SK-MEL-5 (cell line): ENCODE measurements at places on chromosomes 12 and 14.

GRCh38 chr14:73723797-73724661 lies 9.8 kb upstream of the PNMA1 start:
- DNase-seq = peak; percentile 95

DNA sequence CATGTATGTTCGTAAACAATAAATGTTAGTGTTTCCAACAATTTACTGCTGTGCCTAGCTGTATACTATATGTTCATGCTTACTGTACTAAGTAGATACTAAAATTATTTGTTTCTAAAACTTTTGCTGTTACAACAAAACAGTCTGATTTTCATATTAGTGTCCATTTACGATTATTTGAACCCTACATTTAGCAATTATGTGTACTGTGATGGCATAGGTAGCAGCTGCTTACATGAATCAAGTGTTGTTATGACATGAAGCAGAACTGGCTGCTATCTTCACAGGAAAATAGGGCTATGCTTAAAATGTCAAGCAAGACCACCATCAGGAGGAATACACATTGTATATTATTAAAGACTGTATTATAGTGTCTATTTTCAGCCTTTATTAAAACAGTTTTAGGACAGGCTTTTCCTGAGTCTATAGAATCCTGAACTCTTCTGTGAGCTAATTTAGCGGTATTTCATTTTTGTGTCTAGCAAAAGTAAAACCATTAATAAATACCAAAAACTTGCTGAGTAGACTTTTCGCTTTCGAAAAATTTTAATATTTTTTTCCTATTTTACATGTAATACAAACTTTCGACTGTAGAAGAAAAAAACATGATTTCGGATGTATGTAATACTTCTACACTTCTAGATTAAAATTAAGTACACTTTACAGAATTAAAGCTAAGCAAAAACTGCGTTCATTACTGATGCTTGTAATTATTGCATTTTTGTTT lies 1.1 kb upstream of the WDR89 start:
- no peak for DNase-seq

- DNase-seq = no peak
Measured at GRCh38 chr12:82149045-82149444, 209.1 kb downstream of the CCDC59 start.

- no peak for DNase-seq
Measured at GRCh38 chr14:74360163-74360562, 11.9 kb downstream of the VRTN start.

DNA sequence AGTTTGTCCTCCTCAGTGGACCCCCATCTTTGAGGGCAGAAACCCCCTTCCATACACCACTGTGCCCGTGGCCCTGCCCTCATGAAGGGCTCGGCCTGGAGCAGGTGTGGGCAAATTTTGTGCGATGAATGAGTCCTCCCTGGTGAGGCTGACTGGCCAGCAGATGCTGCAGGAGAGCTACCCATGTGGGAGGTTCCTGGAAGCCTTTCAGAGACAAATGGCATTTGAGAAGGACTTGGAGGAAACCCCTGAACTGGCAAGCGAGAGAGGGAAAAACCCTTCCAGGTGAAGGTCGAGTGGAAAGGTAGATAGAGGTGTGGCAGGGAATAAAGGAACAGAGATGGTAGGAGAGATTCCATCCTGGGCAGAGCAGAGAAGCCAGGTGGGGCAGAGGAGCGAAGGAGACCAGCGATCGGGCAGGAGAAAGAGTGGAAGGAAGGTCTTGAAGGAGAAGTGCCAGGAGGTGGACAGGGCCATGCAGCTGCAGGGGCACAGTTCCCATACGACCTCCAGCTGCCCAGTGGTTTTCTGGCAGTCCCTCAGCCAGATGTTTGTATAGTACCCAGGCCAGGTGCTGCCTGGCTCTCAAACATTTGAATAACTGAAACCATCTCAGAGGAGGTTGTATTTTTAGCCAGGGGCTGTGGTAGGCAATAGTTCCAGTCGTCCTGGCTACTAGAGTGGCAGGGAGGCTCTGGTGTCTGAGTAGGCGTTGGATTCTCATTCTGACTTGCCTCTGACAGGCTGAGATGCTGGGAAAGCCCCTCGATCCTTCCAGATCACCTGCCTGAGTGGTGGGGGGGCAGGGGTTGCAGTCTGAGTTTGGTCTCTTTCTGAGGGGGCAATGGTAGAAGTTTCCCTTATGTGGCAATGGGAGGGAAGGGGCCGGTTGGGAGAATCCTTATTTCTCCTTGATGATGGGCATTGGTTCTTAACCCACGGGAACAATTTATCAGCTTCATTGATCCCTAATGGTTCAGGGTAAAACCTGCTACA lies 40.1 kb downstream of the FBXL14 start:
- DNase-seq = no peak

GRCh38 chr12:40020261-40020691 lies 85.6 kb downstream of the SLC2A13 start:
- no peak for DNase-seq

DNA sequence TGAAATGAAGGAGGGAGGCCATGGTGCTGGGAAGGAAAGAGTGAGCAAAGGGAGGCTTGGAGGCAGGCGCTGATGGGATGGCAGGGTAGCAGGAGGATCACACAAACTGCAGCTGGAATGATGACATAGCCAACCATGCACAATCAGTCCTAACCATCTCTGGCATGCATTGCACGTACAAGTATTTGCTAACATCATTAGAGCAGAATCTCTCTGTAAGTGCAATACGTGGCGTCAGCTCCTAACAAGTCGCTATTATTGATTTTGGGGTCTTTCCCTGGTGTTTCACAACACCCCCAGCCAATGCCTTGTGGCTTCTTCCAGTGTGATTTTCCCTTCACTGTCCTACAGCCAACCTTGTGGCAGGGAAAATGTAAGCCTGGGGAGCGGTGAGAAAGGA lies 18.5 kb downstream of the BDKRB1 start:
- no peak for DNase-seq

DNA sequence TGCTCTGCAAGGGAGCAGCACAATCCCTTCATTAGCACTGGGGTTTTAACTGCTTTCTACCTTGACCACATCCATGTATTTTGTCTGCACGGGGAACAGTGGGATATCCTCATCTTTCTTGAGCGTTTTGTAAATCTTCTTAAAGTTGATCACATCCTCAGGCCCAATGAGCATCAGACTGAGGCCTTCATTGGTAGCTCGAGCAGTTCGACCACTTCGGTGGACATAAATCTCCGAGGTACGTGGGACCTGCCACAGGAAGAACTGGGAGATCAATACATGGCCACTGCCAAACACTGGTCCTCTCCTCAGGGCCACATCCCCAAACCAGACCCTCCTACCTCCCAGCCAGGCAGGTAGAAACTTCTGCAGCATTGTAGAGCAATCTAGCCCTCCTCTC lies 26.1 kb downstream of the DDX24 start:
- no peak for DNase-seq

DNA sequence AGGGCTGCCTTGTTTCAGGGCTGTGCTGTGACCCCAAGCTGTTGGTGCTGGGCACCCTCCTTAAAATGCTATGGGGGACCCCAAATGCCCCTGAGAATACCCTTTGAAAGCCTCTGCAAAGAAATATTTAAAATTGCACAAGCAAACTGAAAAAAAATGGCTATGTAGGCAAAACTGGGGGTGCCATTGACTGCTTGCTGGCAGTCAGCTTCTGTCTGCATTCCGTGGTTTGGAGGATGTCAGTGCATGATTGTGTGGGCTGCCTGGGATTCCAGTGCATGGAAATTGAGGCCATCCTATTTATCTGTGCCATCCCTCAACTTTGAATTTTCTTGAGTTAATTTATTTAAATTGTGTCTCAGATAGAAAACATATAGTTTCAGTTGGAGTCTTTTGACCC lies 113.7 kb upstream of the RTL1 start:
- peak; percentile 29 for DNase-seq

DNA sequence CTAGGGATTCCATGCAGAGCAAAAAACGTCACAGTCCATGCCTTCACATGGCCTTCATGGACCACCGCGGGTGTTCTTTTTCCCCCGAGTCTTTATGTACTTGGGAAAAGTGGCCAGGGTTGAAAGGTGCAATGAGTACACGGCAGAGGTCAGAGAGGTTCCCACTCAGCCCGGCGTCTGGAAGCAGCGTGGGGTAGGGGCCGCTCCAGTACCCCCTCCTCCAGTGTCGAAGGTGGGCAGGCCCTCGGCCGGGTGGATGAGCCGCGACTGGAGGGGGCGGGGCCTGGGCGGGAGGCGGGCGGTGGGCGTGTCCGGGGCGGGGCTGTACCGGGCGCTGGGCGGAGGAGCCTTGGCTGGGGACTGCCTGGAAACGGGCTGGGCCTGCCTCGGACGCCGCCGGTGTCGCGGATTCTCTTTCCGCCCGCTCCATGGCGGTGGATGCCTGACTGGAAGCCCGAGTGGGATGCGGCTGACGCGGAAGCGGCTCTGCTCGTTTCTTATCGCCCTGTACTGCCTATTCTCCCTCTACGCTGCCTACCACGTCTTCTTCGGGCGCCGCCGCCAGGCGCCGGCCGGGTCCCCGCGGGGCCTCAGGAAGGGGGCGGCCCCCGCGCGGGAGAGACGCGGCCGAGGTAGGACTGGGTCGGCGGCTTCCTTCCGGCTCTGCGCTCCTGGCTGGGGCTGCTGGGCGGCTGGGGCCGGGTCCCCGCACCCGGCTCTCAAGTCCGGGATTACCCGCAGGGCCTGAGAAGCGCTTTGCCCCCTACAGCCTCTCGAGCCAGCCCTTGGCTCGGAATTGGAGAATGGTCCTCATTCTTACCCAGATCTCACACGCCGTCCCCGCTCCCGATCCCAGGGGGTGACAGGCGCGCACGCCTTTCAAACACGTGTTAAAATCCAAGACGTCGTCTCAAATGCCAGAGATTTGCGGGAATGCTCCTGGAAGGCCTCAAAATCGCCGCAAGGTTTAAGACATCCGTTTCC lies at the start of gene RXYLT1:
RXYLT1 (plus strand) TSS at position 412 of the 984 bp plus-strand sequence; CDS start at position 464, 52 bp downstream.
- DNase-seq = peak; percentile 82

- DNase-seq = peak; percentile 48
Measured at GRCh38 chr14:96459851-96460250, 42.3 kb upstream of the PAPOLA start.

DNA sequence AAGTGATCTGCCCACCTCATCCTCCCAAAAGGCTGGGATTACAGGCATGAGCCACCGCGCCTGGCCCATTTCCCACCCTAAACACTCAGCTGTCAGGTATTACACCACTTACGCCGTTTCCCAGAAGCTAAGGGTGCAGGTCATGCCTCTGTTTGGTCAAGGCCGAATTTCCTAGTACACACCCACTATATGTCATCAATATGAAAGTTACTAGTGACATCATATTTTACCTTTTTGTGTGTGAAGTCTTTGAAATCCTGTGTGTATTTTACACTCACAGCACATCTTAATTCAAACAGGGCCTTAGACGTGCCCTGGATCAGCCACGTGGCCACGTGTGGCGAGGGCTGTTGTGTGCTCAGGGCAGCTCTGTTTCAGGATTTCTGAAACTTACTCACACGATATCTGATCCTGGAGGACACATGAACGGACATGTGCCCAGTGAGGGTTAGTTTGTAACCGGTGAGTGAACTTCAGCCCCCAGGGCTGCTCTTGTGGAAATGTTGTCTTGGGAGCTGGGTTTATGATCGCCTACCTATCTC lies 51.8 kb downstream of the GLT1D1 start:
- no peak for DNase-seq

DNA sequence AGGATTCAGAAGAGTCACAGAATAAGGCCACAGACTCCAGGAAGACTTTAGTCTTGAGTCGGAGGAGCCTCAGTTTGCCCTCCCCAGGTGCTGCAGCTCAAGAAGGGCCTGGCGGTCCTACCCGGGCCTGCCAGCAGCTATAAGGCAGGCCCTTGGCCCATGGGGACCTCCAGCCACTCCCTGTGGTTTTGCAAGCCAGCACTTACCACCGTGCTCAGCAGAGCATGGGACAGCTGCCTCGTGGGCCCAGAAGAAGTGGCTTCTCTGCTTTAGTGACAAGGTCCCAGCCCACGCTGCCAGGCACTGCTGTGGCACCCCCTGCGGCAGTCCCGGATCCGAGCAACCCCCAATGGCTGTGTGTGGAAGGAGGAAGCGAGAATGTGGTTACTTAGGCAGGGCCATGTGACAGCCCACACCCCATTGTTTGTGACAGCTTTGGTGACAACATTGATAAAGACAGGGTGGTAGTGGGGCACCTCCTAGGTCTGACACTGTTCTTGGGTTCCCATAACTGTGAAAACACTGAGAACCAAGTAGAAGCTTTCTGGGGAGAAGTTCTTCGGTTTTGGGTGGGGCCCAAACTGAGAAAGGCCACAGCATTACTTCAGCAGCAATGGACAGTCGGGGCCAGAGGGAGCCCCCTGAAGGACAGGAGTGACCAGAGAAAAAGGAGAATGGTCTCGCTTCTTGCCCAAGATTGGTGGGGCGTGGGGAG lies at the start of gene SELPLG:
SELPLG (minus strand) TSS at position 361 of the 715 bp plus-strand sequence. CDS start 9,587 bp downstream, outside the sequence.
- DNase-seq = no peak

- peak; percentile 28 for DNase-seq
Measured at GRCh38 chr14:22178333-22178839, 410.6 kb downstream of the DAD1 start.

DNA sequence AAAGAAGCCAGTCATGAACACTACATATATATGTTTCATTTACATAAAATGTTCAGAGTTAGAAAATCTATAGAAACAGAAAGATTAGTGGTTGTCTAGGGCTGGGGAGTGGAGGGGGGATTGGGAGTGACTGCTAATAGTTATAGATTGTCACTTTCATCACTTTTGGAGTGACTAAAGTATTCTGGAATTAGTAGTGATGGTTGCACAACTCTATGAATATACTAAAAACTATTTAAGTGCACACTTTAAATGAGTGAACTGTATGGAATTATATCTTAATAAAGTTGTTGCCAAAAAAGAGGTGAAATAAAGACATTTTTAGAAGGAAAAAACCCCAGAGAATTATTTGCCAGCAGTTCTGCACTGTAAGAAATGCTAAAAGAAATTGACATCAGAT lies 9.5 kb downstream of the CATSPERB start:
- DNase-seq = no peak

DNA sequence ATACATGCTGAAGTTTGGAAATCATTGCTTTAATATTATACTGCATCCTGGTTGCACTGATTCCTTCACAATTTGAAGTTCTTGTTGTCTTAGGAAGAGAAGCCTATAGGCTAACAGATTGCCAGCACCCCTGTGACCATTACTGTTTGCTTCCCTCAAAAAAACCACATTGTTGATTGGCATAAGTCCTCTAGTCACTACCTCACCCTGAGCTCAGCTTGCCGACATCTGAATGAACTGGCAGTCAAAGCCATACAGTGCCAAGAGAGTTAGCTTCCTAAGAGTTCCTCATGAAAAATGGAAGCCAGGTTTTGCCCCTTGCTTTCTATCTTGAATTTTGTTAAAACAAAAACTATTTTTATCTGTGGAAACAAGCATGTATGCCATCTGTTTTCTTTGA lies 276.1 kb downstream of the SYT1 start:
- DNase-seq = no peak

- DNase-seq = no peak
Measured at GRCh38 chr12:43578782-43579181, 26.8 kb upstream of the ADAMTS20 start.

- DNase-seq = no peak
Measured at GRCh38 chr12:94595152-94595551, 55.2 kb downstream of the TMCC3 start.

DNA sequence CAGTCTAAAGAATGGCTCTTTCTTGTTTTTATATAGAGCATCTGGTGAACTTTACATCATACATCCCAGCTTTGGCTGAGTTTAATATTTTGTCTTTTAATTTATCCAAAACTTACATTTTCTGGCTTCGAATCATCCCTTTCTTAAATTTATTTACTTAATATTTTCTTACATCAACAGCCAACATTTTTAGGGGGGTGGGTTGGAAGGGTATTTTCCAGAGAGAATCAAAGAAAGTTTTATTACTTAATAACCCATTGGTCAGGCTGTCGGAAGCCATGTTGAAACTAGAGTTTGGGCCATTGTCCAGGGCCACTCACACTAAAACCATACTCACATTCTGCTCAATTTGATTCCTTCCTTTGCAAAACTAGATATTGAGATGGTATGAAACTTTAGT lies 220.2 kb downstream of the AEBP2 start:
- DNase-seq = no peak
